ENCODE measurements at places on chromosomes 16 and 17.

GRCh38 chr17:71633391-71633849 lies 487.4 kb upstream of the SOX9 start:
- DNase-seq = no peak

DNA sequence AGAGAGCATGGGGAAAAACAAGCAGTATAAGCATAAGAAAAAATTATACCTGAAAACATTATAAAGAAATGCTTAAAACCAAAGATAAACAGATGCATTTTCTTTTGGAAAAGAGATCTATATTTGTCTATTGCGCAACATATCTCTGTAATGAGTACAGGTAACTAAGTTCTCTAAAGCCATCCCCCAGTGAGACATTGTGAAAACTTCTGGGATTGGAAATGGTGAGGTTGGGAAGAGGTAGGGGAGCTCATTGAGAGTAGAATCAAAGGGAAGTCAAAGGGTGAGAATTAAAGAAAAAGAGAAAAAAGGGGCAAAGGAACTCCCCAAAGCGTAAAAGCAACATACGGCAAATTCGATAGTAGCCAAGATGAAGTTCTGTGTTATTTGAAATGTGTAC lies 257.9 kb upstream of the RBFOX1 start:
- DNase-seq = no peak

DNA sequence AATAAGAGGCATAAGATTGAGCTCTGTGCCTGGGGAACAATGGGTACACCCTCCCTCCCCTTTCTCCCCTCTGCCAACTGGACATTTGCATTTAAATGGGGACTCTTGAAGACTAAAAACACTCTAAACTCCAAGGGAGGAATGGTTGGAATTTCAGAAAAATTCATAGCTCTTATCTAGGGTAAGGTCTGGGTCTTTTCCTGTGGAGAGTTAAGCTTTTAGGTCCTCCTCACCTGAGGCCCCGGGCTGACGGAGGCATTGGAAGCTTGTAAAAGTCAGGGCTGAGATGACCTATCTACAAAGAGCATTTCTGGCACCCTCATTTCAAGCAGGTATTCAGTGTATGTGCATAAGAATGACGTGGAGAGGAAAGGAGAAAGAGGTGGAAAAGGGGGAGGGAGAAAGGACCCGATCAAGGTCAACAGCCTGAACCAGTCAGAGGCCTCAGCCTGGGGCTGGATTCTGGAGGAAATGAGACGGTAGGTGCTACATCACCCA lies 78.0 kb downstream of the RAP1GAP2 start:
- DNase-seq = no peak

DNA sequence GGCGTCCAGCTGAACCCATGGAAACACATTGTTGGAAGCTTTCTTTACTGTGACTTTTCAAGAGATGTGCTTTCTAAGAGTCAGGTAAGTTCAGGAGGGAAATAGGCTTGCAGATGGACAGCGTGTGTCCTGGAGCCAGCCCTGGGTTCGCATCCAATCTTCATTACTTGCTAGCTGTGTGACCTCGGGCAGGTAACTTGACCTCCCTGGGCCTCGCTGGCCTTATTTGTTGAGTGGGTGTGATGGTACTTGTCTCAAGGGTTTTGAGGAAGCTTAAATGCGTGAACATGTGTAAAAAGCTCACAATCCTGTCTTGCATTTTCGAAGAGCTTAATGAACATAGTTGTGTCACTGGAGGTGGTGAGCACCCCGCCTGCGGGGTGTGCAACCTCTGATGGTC lies 11.8 kb downstream of the ADGRG1 start:
- DNase-seq = no peak

DNA sequence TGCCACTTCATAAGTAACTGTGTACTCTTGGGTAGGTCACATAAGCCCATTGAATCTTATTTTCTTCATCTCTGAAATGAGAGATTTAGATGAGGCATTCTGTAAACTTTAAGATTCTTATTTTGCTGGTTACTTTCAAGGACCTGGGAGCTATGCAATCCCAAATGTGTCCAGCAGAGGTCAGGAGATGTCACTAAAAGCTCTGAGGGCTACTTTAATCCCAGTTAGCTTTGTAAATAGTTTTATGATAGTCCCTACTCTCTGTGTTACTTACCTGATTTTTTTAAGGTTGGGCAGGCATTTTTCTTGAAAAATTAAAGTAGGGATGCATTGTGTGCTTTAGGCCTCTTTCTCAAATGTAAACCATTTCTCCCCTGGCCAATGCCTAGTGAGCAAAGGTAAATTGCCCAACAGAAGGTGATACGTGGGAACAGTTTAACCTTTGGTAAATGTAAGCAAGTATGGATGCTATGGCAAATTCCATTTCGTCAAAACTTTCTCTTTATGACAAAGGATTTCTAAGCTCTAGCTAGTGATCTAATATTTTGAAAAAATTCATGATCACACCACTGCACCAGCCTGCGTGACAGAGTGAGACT lies 57.1 kb upstream of the WSB1 start:
- peak; percentile 53 for DNase-seq

DNA sequence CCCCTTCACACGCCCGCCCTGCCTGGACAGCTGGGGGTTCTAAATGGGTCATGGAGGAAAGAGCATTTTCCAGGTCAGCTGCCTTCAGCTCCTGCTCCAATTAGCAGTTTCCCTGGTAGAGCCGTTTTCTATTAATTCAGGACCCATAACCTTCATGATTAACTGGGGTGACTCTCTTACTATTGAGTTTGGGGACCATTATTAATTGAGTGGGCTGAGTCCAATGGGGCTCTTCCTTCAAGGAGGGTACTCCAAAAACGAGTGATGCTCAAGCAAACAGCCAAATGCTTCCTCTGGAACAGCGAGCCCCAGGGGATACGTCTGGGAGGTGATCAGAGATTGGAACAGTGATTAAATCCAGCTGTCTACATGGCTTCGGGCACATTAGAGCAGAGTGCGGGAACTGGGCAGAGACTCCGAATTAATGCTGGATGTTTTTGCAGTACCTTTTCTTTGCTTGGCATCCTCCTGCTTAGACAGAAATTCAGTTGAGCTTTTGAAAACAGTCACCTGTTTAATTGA lies 68.1 kb upstream of the CACNG3 start:
- DNase-seq = no peak

GRCh38 chr17:73657473-73658116 lies 13.3 kb upstream of the SDK2 start:
- no peak for DNase-seq

GRCh38 chr16:57536306-57537193 lies at the start of gene CCDC102A:
CCDC102A (minus strand) TSS chr16:57536571; CDS start chr16:57529177, 7,394 bp downstream.
- no peak for DNase-seq

DNA sequence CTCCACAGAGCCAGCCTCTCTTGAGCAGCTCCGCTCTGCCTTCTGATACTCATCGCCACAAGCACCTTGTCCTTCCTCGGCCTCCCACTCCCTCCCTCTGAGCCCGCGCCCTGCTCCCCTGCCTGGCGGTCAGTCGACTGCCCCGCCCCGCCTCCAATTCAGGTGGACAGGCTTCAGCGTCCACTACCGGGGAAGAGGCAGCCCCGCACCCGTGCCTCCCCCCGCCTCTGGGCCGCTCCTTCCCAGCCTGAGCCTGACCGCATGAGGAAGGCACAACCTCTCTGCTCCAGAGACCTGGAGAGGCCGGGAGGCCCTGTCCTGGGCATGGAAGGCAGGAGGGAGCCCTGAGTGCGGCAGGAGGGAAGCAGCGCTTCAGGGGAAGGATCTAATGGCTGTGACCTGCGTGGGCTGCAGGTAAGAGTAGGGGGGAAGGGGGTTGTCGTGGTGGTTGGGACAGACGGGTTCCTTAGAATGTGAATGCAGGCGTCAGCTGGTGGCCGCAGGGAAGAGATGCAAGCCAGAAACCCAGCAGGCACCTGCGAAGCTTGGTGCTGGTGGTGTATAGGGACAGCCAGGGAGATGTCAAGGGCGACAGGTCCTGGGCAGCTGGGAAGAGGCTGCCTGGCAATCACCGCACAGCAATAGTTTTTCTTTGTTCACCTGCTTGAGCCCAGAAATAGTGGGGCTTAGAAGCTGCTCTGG lies 3.0 kb upstream of the SLC6A4 start:
- no peak for DNase-seq

- DNase-seq = no peak
Observed at GRCh38 chr16:1691276-1691675, 13.2 kb downstream of the JPT2 start.

GRCh38 chr16:87431926-87432325 lies 39.8 kb downstream of the MAP1LC3B start:
- no peak for DNase-seq

- DNase-seq = no peak
Observed at GRCh38 chr17:36212966-36213365, 2.1 kb downstream of the CCL4L2 start.

GRCh38 chr17:21353326-21354010 lies 22.7 kb upstream of the KCNJ12 start:
- no peak for DNase-seq

GRCh38 chr17:6570731-6571451 lies 14.5 kb upstream of the PITPNM3 start:
- no peak for DNase-seq

- no peak for DNase-seq
Observed at GRCh38 chr17:77126519-77126918, 14.2 kb upstream of the SEC14L1 start.

GRCh38 chr16:88069397-88070168 lies 118.3 kb downstream of the BANP start:
- no peak for DNase-seq

DNA sequence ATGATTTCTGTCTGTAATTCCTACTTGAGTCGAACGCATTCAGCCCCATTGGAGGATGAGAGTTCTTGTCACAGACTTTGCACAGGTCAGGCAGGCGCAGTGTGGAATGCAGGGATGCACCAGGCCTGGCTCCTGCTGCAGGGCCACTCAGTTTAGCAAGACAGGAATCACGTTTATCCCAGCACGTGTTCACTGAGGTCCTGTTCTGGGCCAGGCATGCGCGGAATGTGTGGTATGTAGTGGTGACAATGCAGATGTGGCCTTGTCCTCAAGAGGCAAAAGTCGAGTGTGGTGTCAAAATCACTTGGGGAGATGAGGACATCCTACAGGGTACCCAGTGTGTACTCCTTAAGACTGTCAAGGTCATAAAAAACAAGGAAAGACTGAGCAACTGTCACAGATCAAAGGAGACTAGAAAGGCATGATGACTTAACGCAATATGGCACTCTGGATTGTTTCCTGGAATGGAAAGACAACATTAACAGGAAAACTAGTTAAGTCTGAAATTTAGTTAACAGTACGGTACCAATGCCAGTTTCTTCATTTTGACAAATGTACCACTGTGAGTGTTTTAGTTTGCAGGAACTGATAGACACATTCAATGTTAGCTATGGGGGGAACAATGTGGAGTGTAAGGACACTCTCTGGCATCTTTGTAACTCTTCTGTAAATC lies 121.5 kb upstream of the ADAMTS18 start:
- DNase-seq = no peak

DNA sequence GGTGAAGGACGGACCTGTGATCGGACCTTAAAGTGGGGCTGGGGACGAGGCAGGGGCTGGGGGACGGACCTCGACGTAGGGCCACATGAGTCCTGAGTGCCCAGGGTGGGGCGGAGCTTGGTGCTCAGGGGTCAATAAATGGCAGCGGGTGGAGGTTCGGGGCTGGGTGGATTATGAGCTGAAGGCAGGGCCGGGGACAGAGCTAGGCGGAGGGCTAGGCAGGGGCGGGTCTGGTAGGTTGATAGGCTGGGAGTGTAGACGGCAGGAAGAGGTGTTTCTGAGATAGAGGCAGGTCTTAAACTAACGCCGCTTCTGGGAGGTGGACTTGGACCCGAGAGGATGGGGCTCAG lies 733 bp downstream of the CHRNB1 start:
- no peak for DNase-seq

- no peak for DNase-seq
Observed at GRCh38 chr16:20322696-20323095, 4.6 kb downstream of the GP2 start.

- DNase-seq = peak; percentile 44
Observed at GRCh38 chr16:89071686-89072547, 21.7 kb upstream of the ACSF3 start.

GRCh38 chr16:55377840-55378239 lies 53.8 kb downstream of the IRX6 start:
- no peak for DNase-seq

DNA sequence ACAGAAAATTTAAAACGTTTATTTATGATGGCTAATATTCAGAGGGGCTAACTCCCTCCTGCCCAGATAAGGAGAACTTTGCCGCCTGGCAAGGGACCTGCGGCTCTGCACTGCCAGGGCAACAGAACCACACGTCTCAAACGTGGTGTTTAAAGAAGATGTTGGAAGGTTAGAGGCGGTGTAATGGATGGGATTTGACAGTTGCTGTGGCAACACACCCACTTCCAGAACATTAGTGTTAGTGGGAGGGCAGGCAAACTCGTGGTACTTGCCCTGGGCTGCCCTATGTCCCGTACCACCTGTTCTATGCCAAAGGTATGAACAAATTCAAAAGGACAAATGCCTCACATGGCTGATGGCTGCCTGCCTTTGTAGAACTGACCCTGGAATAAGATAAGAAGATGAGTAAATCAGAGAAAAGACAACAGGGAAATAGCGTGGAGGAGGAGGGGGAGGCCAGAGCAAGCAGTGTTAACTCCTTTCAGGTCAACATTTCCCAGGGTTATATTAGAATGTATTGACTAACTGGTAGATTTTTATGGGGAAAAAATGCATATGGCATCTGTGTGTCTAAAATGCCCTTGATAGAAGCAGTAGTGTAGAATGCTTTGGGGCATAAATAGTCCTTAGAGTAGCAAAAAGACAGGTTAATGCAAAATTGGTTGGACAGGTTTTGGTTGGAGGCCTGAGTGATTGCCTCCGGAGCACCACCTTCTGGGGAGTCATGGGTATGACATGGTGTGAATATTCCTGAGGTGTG lies 30.8 kb downstream of the HLF start:
- no peak for DNase-seq

DNA sequence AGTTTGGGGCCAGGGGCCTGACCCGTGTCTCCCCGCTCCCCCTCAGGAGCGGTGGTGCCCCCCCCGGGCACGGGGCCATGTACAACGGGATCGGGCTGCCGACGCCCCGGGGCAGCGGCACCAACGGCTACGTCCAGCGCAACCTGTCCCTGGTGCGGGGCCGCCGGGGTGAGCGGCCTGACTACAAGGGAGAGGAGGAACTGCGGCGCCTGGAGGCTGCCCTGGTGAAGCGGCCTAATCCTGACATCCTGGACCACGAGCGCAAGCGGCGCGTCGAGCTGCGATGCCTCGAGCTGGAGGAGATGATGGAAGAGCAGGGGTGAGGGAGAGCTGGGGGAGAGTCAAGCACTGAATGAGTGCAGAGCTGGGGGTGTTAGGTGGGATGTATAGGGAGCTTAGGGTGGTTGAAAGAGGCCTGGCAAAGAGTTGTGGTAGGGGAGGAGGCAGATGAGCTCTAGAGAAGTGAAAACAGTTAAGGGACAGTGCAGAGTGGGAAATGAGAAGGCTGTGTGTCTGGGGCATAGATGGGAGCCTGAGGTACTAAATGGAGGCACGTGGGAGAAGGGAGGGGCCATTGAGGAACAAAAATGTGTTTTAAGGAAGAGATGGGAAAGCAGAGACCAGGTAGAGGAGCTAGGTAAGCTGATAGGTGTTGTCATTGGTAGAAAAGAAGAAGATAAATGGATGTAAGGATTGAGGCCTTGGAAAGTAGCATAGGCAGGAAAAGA lies 4.0 kb downstream of the SRRM2 start:
- no peak for DNase-seq

Measured in left renal pelvis (tissue), 4 donors.